ENCODE measurements at places on chromosomes 7 and 10.

DNA sequence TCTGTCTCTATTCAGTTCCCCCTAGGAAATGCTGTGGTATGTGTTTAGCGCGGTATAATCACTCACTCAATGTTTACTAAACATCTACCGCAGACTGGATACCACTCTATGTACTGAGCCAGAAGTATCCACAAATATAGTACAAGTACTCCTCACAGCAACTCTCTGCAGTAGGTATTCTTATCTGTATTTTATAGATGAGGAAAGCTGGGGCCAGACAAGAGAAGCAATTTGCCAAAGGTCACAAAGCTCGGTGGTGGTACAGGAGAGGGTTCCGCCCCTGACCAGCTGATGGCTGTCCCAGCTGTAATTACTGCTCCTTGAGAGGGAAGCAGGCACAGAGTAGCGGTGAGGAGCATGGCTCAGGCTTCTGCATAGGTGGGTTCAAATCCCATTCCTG is 184.1 kb downstream of the DOCK4 start:
- no peak for DNase-seq

DNA sequence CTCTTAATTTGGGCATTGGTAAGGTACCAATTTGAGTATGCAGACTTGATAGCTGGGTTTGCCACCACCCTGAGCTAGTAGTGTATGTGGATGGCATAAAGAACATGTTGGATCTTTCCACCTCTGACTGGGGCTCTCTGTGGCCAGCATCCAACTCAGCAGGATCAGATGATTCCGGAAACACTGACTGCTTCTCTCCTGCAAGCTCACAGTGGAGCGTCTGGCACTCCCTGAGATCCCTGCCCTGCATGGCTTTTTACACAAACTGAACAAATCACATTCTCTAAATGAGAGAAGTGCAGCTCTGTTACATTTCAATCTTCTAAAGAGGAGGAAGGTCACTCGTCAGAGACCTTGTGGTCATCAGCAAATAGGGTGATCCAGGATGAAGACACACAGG is 1057.5 kb downstream of the NRG3 start:
- no peak for DNase-seq

DNA sequence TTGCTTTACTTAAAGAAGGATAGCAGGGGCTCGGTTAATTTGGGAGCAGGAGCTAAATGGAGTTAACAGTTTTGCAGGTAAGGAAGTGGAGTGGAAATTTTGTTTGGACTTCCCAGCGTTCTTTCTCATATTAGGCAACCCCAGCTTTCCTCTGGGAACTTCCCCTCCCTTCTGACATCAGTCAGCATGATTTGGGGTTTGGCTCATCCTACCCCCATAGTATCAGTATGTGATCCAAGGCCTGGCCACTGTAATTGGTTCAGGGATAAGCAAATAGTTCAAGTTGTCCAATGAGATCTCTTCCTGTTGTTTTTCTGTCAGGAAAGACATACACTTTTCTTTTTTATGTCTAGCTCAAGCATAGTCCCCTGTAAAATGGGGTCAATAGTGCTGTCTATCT is 125.6 kb upstream of the CDK6 start:
- no peak for DNase-seq

- no peak for DNase-seq
Measured at GRCh38 chr7:140689199-140690152, 7.0 kb upstream of the NDUFB2 start.

DNA sequence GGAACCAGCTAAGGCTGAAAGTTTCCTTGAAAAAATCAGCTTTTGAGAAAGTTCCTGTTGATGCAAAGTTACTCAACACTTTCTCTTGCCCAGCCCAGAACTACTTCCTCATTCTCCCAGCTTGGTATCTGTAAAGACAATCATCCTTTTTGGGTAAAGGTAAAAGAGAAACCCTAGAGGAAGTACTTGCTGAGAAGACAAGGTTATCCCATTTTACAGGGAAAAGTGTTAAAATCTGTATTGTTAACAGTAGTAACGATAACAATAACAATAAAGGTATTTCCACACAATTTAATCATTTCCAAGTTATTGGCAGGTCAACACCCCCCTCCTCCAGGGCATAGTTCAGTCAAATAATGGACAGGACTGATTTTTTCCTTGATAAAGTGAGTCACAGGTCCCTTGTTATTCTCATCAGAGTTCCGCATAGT is 2.4 kb downstream of the ALOX5 start:
- no peak for DNase-seq

- no peak for DNase-seq
Measured at GRCh38 chr7:70766694-70767093, 365.2 kb upstream of the GALNT17 start.

GRCh38 chr10:89296220-89296648 is 5.6 kb upstream of the IFIT2 start:
- no peak for DNase-seq

DNA sequence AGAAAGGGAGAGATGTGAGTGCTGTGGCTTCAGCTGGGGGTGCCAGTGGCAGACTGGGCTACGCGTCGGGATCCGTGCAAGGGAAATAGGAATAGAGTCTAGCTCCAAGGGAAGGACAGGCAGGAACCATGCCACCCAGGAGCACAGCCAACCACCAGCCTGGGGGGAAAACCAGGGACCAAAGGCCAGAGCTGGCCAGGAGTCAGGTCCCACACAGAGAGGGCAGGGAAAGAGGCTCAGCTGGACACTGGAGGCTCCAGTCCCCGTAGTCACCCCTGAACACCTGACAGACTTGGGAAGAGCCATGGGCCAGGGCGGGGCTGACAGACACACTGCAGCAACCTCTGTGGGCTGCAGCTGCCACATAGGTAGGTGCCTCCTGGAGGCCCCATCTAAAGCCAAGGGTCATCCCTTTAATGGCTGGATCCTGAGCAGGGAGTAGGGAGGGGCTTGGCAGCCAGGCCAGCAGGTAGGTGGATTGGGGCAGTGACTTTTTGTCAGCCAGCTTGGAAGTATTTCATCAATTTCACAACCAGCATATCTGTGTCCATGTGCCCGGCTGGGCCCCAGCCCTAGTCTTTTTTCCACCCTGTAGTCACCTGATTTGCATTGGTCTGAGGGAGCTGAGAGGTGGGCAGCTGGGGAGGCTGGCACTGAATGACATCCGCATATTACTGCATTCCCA is 163.2 kb downstream of the SH2D4B start:
- DNase-seq, result no peak

DNA sequence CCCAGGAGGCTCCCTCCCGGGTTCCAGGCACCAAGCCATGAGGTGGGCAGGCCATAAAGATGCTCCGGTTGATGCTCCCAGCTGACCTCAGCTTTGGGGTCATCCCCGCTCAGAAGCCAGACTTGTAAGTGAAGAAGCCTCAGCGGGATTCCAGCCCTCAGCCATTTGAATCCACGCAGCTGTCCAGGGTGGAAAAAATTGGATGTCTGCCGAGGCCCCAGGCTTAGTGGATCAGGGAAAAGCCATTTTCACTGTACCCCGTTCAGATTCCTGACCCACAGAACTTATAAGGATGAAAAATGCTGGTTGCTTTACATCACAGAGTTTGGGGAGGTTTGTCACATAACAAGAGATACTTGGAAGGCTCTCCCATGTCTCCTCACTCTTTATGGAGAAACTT is 49.2 kb upstream of the CPN1 start:
- no peak for DNase-seq

Measured in activated T-cell treated with anti-CD3 and anti-CD28 coated beads for 24 hours (primary cell).